ENCODE measurements at places on chromosomes 6 and 20.

GRCh38 chr6:23174781-23175361, 605.5 kb downstream of the HDGFL1 start:
- DNase-seq: no peak

GRCh38 chr20:50876063-50876685, 55.1 kb downstream of the ADNP start:
- DNase-seq: no peak

DNA sequence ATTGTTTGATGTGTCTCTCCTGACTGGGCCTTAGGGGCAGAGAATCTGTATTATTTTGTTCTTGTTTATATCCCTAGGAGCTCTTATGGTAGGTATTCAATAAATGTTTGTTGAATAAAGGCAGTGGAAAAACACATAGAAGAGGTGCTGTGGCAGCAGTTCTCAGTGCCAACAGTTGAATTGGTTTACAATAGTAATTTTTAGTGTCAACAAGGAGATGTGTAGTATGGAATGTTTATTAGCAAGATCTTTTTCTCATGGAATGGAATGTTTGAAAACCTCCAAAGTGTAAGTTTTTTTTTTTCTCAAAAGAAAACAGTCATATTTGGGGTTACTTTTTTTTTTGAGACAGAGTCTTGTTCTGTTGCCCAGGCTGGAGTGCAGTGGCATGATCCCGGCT, 28.0 kb downstream of the ASXL1 start:
- no peak for DNase-seq

DNA sequence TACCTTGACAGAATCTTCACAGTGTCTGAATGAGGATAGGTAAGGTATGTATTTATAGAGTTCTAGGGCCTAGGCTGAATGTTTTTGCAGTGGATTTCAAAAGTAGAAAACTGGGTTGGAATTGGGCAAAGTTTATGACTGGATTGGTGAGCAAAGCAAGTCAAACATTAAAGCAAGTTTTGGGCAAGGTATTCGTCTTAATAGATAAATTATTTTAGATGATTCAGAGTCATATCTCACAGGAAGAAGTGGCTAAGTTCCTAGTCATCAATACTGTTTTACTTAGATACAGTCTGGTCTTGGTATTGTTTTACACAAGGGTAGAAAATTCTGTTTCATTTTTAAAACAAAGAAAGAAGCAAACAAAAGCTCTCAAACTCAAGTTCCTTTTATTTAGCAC, 284.1 kb upstream of the EPHA7 start:
- no peak for DNase-seq

DNA sequence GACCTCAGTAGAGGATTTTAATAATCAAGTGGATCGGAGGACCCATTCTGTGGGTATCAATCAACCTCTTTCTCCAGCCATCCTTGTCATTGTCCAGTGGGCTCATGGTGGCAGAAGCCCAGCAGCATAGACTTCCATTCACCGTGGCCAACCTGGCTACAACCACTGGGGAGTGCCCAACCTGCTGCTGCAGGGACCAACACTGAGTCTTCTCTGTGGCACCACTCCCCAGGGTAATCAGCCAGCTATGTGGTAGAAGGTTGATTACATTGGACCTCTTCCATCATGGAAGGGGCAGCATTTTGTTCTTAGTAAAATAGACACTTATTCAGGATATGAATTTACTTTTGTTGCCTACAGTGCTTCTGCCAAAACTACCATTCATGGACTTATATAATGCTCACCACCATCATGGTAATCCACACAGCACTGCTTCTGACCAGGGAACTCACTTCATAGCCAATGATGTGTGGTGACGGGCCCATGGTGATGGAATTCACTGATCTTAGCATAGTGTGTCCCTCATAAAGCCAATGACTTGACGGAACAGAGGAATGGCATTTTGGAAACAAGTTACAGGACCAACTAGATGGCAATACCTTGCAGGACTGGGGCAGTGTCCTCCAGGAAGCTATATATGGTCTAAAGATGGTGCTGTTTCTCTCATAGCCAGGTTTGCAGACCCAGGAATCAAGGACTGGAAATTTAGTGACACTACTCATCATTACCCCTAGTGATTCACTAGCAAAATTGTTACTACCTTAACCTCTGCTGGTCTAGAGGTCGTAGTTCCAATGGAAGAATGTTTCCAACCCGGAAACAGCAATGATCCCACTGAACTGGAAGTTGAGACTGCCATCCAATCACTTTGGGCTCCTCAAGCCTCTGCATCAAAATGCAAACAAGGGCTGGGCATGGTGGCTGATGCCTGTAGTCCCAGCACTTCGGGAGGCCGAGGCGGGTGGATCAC, 7.6 kb downstream of the CD24 start:
- DNase-seq: no peak

- DNase-seq: no peak
Observed at GRCh38 chr6:57085471-57085870, 4.5 kb upstream of the ZNF451 start.
